ENCODE measurements at places on chromosomes 3 and 15.
A peak's percentile ranks its signal among the peaks of the same experiment; 100 is the strongest.

DNA sequence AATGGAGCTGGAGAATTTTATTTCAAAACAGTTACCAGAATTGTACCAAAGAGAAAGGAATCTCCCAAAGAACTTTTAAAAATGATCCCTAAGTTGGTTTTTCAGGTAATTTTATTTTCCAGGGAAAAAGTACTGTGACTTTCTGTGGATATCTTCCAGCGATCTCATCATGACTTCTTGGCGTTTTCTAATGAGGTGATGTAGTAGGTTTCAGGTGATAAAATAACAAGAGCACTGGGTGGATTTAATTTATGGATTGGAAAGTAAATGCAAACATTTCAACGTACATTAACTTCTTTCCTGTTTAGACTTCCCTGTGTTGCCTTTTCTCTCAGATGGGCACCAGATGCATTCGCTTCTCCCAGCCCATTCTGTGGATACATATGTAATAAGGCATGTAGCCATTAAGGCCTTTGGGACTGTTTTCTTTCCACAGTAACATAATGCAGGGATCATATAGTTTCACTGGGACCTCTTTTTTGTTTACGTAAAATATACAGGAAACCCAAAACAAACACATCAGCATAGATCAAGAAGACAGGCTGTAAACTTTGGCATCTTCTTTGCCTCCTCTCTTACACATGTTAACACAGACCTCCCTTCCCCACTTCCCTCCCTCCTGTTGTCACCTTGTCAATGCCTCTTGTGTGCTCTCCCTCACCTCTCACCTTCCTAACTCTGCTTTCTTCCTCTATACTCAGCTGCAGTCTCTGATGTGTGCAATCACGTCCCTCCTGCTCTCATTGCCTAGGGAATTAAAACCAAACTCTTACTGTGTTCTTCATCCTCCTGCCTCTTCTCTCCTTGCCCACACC, 13.0 kb downstream of the PHLDB2 start:
- no peak for DNase-seq

GRCh38 chr3:141385406-141386125, 17.3 kb downstream of the ZBTB38 start:
- DNase-seq: peak; percentile 69

- DNase-seq: no peak
Observed at GRCh38 chr15:44705986-44706385, 5.1 kb downstream of the PATL2 start.

DNA sequence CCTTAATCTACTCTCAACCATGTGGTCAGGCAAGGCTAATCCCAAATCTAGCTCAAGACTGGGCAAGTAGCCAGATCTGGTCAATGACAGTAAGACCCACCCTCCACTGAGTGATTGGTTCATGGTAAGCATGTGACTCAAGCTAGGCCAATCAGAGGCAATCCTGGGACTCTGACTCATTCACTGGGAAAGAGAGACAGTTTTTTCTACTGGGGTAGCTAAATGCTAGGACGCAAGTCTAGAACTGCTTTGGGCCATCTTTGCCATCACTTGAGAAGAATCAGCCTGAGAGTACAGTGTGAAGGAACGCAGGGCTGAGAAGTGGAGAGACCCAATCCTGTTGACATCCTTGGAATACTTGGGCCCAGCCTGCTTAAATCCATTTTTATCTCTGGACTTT, 9.4 kb upstream of the RAD18 start:
- DNase-seq: no peak

GRCh38 chr3:181425074-181425473, 286.7 kb upstream of the SOX2 start:
- peak; percentile 29 for DNase-seq

DNA sequence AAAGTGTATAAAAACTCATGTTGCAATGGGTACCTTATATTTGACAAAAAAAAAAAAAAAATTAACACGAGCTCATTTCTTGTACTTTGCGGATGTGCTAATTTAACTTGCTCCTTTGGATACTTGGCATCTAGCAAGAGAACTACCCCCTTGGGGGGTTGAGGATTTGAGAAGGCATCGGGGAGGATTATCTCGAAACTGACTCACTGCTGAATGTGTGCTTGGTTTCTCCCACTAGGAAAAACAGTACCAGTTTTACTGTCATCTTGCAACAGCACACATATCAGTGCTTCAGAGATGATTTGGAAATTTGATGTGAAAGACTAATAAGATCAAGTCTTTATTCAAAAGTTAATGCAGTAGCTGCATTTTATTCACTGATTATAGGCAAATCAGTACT, 891 bp downstream of the EXOG start:
- no peak for DNase-seq

- peak; percentile 47 for DNase-seq
Observed at GRCh38 chr15:42919799-42920518, 619 bp downstream of the TTBK2 start.

DNA sequence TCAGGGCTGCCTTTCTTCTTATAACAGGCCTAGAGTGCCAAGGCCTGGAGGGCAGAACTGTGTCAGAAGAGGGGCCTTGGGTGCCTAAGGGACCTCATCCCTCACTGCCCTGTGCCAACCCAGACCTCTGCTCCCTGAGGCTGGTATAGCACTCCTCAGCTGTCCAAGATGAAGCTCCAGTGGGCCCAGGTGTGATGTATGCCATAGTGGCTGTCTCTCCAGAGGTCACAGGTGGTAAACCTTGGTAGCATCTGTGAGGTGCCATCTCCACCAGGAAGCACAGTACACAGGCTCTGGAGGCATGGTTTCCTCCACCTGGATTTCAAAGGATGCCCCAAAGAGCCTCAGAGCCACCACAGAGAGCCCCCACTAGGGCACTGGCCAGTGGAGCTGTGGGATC, 12.3 kb upstream of the KLHL40 start:
- DNase-seq: no peak

DNA sequence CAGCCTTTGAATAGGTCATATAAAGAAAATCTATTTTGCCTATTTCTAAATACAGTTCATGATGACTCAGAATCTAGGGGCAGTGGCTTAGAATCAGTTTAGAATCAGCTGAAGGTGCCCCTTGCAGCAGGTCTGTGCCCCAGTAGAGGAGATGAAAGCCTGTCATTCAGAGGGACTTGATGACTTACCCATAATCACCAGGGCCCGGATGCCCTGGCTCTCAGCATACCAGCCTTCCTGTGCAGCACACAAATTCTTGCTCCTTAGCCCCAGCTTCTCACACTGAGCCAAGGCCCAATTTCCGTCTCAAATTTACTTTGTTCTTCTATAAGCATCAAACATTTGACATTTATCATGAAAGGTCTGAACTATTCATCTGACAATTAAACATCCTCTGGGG, 83.2 kb upstream of the EOMES start:
- no peak for DNase-seq

Measured in brain (organoid and tissue), 16 donors.